ENCODE measurements at places on chromosomes 7 and 10.

GRCh38 chr10:62852961-62853702 lies 37.0 kb upstream of the EGR2 start:
- DNase-seq = no peak

- no peak for DNase-seq
These were observed 68.9 kb upstream of the FRMD4A start for GRCh38 chr10:14399641-14400040.

- no peak for DNase-seq
These were observed 61.9 kb downstream of the MCU start for GRCh38 chr10:72753760-72754231.

DNA sequence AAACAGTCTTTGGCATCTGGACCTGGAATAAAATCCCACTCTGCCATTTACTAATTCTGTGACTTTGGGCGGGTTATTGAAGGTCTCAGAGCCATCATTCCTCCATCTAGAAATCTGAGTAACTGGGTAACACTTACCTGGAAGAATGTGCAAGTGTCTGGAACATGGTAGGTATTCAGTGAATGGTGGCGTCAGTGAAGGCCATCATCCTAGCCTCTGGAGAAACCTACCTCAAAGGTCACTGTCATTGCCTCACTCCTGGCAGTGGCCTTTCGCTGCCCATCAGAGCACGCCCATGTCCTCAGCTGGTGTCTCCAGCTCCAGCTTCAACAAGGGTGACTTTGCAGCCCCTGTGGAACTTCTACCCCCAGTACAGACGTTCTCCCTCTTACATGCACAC lies 4.5 kb downstream of the GAL3ST4 start:
- no peak for DNase-seq

- DNase-seq = no peak
These were observed 15.0 kb downstream of the NOD1 start for GRCh38 chr7:30463405-30464145.

- DNase-seq = no peak
These were observed 60.4 kb downstream of the TCERG1L start for GRCh38 chr10:131251146-131251541.

DNA sequence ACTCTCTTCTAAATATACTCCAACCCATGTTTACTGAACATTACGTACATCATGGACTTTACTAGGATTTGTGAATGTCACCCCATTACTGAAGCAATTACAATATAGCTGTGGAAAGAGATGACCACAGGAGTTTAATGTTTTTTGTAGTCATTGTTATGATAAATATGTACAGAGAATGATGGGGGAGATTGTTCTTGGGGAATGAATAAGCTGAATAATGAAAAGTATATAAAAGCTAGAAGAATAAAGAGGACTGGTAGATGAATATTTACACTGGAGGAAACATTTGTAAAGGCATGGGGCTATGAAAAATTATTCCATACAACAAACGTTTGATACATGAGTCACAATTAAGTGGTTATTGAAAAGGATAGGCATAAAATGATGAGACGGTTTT lies 340.9 kb downstream of the SEMA3D start:
- no peak for DNase-seq
